ENCODE measurements at places on chromosomes 16 and 17.
A peak's percentile ranks its signal among the peaks of the same experiment; 100 is the strongest.

- no peak for DNase-seq
Measured at GRCh38 chr16:15972046-15972868, 22.8 kb downstream of the ABCC1 start.

- DNase-seq: no peak
Measured at GRCh38 chr17:29368161-29368560, 22.0 kb upstream of the TAOK1 start.

- DNase-seq: peak; percentile 97
Measured at GRCh38 chr16:67391424-67392300, 1.6 kb downstream of the TPPP3 start.

GRCh38 chr17:15943971-15944758, 765 bp upstream of the ADORA2B start:
- DNase-seq: no peak

DNA sequence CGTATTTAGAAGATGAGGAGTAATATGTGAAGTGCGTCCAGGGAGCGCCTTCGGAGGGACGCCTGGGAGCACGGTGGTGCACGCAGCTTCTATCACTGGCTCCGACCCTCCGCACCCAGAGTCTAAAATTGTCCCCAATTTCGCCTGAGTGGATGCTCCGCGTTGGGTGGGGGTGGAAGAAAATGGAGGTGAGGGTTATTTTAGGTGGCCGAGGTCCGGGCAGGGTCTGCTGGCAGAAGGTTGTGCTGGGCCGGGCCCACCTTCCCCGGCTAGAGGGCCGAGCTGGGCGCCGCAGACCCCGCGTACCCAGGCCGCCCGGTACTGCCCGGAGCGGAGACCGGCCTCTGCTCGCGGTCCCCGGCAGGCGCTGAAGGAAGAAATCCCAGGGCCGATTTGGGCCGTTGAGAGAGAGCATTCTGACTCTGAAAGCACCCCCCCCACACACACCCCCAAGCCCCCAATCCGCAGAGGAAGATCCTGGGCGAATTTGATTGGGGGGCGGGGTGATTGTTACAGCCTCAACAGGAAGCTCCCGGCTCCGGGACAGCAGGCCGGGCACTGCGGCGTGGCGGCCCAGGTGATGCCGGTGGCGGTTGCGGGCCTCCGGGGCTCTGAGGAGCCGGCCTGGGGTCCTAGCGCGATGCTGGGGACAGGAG, 3.0 kb downstream of the BAHCC1 start:
- DNase-seq: peak; percentile 26

- DNase-seq: no peak
Measured at GRCh38 chr17:34739386-34739785, 160.0 kb downstream of the TMEM132E start.

DNA sequence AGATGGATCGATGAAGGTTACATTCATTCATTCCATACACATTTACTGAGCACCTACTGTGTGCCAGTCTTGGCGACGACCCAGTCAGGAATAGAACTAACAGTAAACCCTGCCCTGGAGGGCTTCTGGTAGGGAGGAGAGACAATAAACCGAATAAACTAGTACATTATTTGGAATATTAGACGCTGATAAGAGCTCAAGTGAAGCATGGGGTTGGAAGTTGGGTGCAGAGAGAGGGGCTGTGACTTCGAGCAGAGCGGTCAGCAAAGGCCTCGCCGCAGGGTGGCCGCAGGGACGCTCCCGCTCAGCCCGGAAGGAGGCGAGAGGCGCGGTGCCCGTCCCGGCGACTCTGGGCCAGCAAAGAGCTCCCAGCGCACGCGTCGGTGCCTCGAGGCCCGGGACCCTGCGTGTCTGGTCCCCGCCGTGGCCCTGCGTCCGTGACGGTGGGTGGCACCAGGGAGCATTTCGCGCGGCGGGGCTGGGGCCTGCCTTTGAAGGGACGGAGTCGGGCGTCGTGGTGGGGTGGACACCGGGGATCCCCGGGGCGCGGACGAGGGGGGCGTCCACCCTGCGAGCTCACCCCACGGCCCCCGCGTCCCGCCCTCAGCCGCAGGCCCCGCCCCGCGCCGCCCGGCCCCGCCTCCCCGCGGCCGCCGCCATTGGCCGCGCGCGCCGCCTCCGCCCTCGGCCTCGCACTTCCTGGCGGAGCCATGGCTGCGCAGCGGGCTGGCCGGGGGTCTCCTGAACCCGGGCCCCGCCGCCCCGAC, at the start of gene KLHL36:
Gene KLHL36 (plus strand): TSS at position 684 of the 767 bp plus-strand sequence. CDS start 2,357 bp downstream, outside the sequence.
- DNase-seq: peak; percentile 59

- no peak for DNase-seq
Measured at GRCh38 chr17:31917065-31917529, 15.6 kb upstream of the UTP6 start.
